ENCODE measurements at places on chromosomes 12 and 14.

DNA sequence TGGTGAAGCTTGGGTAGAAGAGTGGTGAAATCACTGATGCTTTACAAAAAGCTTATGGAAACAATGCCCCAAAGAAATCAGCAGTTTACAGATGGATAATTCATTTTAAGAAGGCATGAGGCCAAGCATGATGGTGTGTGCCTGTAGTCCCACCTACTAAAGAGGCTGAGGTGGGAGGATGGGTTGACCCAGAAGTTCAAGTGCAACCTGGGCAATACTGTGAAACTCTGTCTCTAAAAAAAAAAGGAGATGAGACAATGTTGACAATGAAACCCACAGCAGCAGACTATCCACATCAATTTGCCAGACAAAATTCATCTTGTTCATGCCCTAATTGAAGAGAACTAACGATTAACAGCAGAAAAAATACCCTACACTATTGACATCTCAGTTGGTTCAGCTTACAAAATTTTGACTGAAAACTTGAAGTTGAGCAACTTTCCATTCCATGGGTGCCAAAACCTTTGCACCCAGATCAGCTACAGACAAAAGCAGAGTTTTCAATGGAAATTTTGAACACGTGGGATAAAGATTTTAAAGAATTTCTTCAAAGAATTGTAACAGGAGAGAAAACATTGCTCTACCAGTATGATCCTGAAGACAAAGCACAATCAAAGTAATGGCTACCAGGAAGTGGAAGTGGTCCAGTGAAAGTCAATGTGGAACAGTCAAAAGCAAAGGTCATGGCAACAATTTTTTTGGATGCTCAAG is 26.7 kb downstream of the BTG1 start:
- DNase-seq, result no peak

DNA sequence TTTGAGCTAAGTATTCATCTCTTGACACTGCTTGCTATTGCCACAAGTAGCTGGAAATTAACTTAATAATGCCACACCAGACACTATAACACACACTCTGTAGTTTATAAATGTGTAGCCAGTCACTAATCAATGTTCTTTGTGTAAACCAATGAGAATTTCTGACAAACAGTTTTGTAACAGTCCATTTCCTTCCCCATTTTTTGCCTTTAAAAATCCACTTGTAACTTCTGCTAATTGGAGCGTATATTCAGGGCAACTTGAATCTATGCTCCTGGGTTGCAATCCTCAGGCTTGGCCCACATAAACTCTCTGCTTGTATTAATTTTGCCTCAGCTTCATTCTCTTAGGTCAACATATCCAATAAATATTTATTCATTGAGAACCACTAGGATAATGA is 125.0 kb upstream of the DHRS4 start:
- no peak for DNase-seq

DNA sequence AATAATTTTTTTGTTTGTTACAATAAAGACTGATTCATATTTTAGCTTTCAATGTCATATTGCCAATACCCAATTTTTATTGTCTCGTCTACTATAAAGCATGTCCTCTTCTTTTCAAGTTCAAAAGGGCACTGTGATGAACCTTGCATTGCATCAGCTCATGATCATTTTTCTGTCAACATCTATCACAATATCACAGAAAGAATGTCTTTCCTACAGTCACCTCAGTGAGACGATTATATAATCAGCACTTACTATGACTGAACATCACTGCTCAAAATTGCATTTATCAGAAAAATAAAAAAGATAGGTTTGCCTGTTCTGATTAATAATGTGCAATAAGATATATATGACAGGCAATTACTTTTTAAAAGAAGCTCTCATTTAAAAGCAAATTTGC is 228.7 kb upstream of the LRFN5 start:
- DNase-seq, result no peak

DNA sequence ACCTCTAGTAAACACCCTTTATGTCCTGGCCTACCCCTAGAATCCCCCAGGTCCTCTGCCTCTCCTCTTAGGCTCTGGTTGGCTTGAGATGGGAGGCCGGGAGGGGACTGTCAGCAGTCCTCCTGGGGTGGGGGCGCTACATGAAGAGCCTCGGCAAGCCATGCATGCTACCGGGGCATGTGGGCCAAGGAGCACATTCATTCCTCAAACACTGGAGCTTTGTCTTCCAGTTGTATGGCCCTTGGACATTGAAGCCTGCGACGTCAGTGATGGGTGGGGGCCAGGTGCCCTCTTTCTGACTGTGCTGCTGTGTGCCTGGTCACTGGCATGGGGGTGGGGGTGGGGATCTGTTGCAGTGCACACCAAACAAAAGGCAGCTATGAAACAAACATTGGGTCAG is 15.8 kb upstream of the CELA1 start:
- no peak for DNase-seq

Data from SIG-M5 (cell line).